Fibroblast of the conjunctiva (primary cell): ENCODE measurements at places on chromosomes 5 and 9.
A peak's percentile ranks its signal among the peaks of the same experiment; 100 is the strongest.

- DNase-seq: peak; percentile 17
These were observed 243.0 kb downstream of the ZSWIM6 start for GRCh38 chr5:61575103-61575502.

- no peak for DNase-seq
These were observed 16.1 kb downstream of the NOTCH1 start for GRCh38 chr9:136529516-136530460.

- no peak for DNase-seq
These were observed 11.1 kb downstream of the C5orf47 start for GRCh38 chr5:174000076-174000475.

GRCh38 chr5:115571441-115571878 lies 26.9 kb upstream of the FEM1C start:
- DNase-seq: no peak

GRCh38 chr5:178117923-178118701 lies 4.8 kb downstream of the N4BP3 start:
- DNase-seq: no peak

DNA sequence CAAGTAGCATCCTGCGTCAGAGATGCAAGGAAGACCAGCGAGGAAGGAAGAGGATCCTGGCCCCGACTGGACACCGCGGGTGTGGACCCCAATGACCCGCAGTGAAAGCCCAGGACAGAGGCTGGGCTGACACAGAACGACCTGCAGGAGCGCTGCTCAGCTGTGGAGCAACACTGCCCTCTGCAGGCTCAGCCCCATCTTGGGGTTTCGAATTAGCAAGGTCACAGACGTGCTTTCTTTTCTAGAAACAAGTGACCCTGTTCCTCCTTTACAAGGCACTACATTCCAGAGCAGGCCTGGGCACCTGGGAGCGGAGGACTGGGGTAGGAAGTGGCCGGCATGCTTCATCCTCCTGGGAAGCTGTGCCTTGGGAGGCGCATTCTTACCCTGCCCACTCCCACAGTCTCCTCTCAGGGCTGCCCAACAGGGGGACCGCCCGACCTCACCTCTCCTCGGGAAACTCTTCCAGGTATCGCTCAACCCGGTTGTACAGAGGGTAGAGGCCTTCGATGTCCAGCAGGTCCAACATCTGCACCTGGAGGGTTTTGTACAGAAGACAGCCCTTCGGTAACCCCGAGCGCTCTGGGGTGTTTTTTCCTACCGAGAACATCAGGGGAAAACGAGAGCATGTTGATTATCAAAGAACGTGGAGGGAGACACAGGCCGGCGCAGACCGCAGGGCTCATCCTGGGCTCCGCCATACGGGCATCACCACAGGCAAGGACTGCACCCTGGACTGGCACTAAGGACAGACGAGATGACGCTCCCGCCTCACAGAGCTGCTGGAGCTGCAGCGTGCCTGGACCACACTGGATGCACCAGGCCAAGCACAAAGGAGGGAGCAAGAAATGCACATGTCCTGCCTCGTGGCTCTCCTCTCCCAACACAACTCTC lies 35.0 kb downstream of the IPPK start:
- DNase-seq: peak; percentile 74

GRCh38 chr5:172920447-172920849 lies 38.8 kb upstream of the RPL26L1 start:
- peak; percentile 83 for DNase-seq

DNA sequence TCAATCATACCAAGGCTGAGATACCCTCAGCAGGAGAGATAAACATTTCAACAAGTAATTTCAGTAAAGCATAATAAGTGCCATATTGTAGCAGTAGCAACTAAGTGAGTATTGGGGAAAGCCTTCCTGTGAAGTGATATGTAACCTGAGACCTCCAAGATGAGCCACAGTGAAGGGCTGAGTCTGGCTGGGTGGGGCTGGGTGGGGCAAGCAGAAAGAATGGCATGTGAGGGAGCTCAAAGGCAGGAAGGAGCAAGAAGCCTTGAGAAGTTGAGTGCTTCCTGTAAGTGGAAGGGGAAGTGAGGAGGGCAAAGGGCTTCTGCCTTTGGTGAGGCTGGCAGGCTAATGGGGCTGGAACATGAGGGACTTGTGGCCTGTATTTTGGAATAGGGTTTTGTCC lies 19.7 kb upstream of the ASTN2 start:
- DNase-seq: no peak

- no peak for DNase-seq
These were observed 306 bp downstream of the TRUB2 start for GRCh38 chr9:128321879-128322403.

GRCh38 chr5:164721656-164722055 lies 1216.2 kb downstream of the MAT2B start:
- no peak for DNase-seq

- no peak for DNase-seq
These were observed 29.8 kb downstream of the NR4A3 start for GRCh38 chr9:99851500-99851822.

- no peak for DNase-seq
These were observed 344.1 kb downstream of the OSTF1 start for GRCh38 chr9:75432386-75432785.

DNA sequence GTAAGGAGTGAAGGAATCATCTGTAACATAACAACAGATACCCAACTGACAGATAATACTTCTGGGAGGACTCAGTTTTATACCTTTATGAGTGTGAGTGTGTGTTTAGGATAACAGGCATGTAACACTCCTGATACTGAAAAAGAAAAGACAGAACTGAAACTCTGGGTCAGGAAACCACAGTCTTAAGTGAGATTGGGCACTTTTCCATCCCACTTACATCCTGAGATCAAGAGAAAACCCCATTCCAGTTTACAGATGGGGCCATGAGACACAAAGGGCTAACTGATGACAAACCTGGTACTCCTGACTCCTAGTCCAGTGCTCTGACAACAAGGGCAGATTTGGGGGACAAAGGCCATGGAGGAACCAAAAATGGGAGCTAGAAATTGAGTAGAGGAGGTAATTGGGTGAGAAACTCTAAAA lies 18.0 kb downstream of the IL5 start:
- no peak for DNase-seq

GRCh38 chr5:146111409-146111808 lies 6.0 kb upstream of the PLAC8L1 start:
- DNase-seq: no peak

- no peak for DNase-seq
These were observed 275.9 kb downstream of the CRB2 start for GRCh38 chr9:123631862-123632261.

GRCh38 chr5:138138949-138139780 lies at the start of gene NME5:
Gene NME5, minus strand, starts transcription at chr5:138139428. Its CDS starts 648 bp downstream, at chr5:138138780.
- peak; percentile 34 for DNase-seq

- DNase-seq: no peak
These were observed 471 bp upstream of the GHR start for GRCh38 chr5:42422656-42423280.

DNA sequence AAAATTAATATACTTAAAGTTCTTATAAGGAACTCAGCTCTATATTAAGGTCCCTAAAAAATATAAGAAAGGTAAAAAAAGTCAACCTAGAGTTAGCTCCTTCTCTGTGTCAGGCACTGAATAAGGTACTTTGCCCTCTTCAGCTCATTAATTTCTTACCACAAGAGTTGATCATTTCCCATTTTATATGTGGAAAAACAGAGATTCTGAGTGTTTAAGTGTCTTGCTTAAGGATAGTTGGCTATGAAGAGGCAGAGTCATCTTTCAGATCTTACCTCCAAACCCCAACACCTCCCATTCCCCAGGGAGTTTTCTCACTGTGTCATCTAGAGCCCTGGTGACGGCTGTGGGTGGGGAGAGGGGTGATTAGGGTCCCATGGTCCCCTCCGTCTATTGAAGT lies 40.6 kb downstream of the INSYN2B start:
- DNase-seq: no peak

- no peak for DNase-seq
These were observed 110.7 kb upstream of the EFNA5 start for GRCh38 chr5:107781451-107781850.

DNA sequence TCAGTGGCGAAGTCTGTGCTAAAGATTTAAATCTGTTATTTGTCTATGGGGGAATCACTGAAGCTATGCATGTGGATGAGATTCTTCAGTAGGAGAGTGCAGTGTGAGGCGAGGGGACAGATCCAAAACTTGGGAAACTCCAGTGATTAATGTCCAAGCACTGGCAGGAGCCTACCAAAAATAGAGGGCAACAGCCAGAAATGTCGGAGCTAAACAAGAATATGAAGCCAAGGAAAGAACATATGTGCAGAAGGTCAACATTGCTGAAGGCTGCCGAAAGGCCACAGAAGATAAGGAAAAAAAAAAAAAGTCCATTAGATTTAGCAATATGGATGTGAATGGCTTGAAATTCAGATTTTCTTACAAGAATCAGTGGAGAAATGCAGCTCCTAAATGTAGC lies 61.8 kb downstream of the C6 start:
- no peak for DNase-seq

DNA sequence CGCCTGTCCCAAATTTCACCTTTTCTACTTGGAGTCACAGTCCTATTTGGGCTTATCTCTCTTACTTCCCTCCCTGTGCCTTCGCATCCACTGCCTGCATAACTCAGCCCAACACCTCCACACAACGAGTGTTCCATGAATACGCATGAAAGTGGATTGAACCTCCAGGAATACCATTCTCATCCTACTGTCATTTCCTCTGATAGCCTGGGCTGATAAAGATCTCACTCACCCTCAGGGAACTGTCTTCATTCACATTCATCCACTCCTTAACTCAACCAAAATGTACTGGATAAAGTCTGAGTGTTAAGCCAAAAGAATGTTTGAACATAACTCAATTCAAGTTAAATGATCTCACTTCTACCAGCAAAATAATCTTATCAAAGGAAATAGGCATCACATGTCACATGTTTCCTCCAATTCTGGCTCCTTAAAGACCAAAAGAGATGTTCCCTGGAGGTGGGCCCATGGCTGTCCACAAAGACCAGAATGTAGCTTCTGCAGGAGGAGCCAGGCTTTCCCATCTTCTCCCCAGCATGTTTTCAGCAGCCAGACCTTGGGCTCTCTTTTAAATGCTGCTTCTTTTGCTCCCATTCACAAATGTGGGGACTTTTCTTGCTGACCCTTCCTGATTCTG lies 28.4 kb upstream of the TRIO start:
- no peak for DNase-seq

DNA sequence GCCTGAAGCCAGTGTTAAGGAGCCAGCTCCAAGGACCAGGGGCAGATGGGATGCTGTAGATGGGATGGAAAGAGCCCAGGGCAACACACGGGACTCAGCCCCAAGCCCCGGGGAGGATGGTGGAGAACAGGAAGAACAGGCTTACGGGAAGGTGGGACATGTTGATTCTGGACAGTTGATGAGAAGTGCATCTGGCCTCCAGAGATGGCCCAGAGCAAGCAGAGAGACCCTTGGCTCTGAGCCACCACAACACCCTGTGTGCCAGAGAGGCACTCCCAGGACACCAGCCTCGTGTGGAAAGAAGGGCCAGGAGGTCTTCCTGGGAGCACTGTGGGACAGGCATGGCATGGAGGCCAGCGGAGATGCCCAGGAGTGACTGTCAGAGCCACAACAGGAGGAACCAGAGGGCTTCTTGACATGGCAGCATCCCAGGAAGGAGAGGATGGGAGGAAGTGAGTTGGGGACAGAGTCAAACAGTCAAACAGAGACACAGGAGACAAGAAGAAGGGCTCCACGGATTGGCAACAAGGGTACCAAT lies 156.3 kb upstream of the MVB12B start:
- no peak for DNase-seq

- no peak for DNase-seq
These were observed 242.3 kb upstream of the BRINP1 start for GRCh38 chr9:119611565-119611964.

- DNase-seq: no peak
These were observed 9.1 kb downstream of the OR2V1 start for GRCh38 chr5:181121675-181122561.

DNA sequence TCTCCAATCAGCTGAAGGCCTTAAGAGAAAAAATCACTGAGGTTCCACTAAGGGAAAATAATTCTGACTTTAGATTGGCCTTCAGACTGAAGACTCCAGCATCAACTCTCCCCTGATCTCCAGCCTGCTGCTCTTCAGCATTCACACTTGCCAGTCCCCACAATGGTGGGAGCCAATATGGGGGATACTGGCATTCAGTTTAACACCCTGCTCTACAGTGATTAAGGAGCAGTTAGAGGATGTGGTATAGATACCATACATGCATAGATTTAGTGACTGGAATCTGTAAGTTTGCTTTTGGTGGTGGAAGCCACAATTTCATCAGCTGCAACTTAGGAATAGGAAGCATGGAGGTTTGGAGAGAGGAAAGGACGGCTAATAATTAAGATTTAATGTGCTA lies 2017.7 kb upstream of the CDH6 start:
- no peak for DNase-seq

DNA sequence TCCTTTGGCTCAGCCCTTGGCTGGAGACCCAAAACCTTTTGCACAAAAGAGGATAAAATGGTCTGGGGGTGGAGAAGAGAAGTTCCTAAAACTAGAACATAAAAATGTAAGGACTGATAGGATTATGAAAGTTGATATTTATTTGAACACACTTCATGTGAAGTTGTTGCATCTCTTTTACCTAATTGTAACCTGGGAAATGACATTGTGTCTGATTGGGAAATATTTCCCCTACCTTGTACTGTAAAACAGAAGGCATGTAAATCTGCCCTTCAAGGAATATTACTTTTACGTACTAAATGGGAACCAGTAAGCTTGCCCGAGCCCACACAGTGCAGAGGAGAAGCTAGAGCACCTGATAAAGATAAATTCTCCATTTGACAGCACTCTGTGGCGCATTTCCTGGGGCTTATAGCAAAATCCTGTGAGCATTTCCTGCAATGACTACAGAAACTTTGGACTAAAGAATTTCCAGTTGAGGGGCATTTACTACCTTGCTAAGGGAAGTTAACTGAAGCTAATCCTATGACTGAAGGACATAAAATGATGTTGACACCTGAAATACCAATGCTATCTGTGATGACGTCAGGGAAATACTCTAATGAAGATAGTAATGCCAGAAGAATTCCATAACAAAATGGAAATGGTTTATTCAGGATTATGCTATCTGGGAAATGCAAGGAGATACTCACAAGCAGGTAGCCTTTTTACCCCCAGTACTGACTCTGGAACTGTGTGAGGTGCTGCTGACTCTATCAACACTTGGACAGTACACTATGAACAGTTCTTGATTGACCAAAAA lies 78.3 kb upstream of the LIFR start:
- DNase-seq: no peak

GRCh38 chr9:98326459-98327248 lies 71.2 kb upstream of the TBC1D2 start:
- DNase-seq: no peak

DNA sequence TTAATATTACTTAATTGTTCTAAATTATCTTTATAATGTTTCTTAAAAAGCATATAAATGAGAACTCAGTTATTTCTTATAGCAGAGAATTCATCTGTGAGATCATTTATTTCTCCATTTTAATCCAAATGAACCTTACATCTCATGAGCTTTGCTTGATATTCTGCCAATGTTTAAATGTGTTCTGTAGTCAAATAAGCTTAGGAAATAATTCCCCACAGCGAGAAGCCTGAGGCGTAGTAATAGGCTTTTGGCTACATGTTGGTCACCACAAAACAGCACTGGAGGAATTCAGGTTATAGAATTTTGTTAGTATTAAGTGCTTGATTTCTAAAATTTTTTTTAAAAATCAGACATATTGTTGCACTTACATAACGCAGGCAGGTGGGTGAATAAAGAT lies 585.3 kb upstream of the RORB start:
- no peak for DNase-seq
